ENCODE measurements at places on chromosomes 13 and 19.

GRCh38 chr19:2034729-2035589, 16.1 kb downstream of the MKNK2 start:
- H3K27me3 ChIP-seq: no peaks in the 10 kb centered on the region
- H3K36me3 ChIP-seq: peaks cover 23% of the 10 kb centered on the region
- H3K4me3 ChIP-seq: no peak overlapping the region
- H3K27ac ChIP-seq: no peak overlapping the region

DNA sequence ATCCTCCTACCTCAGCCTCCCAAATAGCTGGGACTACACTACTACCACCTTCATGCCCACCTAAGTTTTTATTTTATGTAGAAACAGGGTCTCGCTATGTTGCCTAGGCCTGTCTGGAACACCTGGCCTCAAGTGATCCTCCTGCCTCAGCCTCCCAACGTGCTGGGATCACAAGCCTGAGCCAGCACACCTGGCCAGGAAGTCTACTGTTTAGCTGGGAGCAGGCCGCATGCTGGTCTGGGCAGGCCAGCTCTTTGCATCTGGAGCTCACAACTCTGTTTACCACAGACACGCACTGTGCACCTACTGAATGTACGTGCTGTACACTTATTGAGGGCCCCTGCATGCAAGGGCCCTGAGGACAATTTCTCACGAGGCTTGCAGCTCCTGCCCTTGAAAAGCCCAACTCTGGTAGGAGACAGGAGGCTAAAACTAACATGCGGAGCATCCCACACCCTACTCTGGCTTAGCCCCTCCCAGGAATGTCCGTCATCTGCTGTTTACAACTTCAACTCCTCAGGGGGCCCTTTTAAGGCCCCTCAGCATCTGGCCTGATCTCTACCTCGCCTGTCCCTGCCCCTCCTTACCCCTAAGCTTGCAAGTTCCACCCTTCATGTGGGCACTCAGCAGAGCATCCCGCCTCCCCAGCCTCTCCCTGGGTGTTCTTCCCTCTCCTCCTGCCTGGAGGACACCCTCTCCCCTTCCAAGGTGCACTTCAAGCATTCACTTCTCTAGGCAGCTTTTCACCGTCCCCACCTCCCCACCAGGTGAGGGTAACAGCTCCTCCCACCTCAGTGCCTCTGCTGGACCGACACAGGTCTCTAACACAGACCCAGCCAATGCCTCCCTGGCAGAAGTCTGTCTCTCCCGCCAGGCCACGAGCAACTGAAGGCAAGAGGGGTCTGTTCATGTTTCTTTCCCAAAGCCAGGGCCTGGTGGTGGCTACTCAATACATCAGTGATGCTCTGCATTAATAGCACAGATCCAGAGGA, 114.2 kb upstream of the UQCRFS1 start:
- H3K36me3 ChIP-seq: no peaks in the 10 kb centered on the region
- H3K27ac ChIP-seq: no peak overlapping the region
- no peak overlapping the region for H3K4me3 ChIP-seq
- no peaks in the 10 kb centered on the region for H3K4me1 ChIP-seq

- DNase-seq: no peak
- H3K27me3 ChIP-seq: no peaks in the 10 kb centered on the region
- no peaks in the 10 kb centered on the region for H3K36me3 ChIP-seq
- H3K4me1 ChIP-seq: no peaks in the 10 kb centered on the region
Measured at GRCh38 chr13:50721672-50721992, 121.9 kb downstream of the DLEU7 start.

DNA sequence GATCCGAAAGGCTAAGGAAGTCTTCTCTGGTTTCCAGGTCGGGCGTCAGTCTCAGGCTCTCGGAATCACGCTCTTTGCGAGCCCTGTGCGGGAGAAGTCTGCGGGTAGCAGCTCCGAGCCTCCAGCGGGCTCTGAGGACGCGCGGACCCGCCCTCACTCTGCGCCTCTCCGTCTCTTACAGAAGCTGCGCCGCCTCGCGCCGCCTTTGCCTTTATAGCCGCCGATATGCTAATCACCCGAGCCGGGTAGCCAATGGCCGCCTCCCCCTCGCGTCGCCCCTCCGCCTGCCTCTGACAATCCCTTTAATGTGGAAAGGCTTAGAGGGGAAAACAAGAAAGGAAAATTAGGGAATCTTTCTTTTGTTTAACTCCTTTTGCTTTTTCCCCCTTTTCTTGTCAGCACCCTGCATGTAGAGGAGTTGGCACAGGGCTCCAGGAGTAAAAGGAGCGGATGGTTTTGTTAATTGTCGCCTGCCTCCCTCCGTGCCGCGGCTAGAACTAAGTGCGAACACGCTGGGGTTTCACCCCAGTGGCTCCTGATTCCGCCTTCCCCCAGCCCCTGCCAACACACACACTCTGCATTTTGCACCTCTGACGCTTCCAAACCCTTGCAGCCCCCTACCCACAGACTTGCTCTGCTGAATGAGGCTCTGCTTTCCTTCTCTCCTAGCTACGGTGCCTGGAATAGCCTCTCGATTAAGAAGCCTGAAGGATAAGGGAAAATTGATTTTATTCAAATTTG, at the start of gene PCDH8:
TSS of gene PCDH8 (minus strand) at position 186 of the 741 bp plus-strand sequence. CDS start 204 bp downstream, outside the sequence.
- H3K4me3 ChIP-seq: peak within 1 kb of the TSS; percentile 45
- H3K36me3 ChIP-seq: peaks cover 3% of the 10 kb centered on the region
- no peak within 1 kb of the TSS for H3K27ac ChIP-seq
- H3K27me3 ChIP-seq: peaks cover 47% of the 10 kb centered on the region
- DNase-seq: no peak

GRCh38 chr13:114025714-114026431, 52.0 kb upstream of the C13orf46 start:
- H3K27ac ChIP-seq: no peak overlapping the region
- no peak overlapping the region for H3K4me3 ChIP-seq
- no peak for DNase-seq
- H3K4me1 ChIP-seq: peaks cover 6% of the 10 kb centered on the region
- H3K36me3 ChIP-seq: peaks cover 32% of the 10 kb centered on the region

GRCh38 chr19:1854542-1855039, 6.3 kb upstream of the REXO1 start:
- peaks cover 21% of the 10 kb centered on the region for H3K4me1 ChIP-seq
- peak overlapping the region; percentile 37 for H3K27ac ChIP-seq
- no peaks in the 10 kb centered on the region for H3K27me3 ChIP-seq
- H3K36me3 ChIP-seq: no peaks in the 10 kb centered on the region
- no peak overlapping the region for H3K4me3 ChIP-seq

GRCh38 chr19:30084390-30084819, 142.4 kb downstream of the URI1 start:
- H3K4me1 ChIP-seq: no peaks in the 10 kb centered on the region
- no peak overlapping the region for H3K4me3 ChIP-seq
- no peaks in the 10 kb centered on the region for H3K36me3 ChIP-seq
- no peaks in the 10 kb centered on the region for H3K27me3 ChIP-seq

DNA sequence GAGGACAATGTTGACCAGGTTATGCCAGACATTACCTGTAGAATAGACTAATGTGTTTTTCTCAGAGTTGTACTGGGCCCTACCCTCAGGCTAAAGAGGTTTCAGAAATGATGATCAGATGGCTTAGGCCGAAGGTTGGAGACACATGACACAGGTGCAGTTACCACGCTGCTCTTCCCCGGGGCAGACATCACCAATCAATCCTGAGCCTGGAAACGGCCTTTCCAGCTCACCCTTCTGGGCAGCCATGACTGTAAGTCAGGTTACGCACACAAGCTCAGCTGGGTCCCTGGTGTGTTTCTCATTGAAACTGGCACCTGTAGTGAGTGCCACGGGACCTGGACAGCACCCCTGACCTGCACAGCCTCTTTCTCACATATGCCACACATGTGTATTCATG, 299.3 kb downstream of the UQCRFS1 start:
- no peak overlapping the region for H3K4me3 ChIP-seq
- no peaks in the 10 kb centered on the region for H3K4me1 ChIP-seq
- no peaks in the 10 kb centered on the region for H3K27me3 ChIP-seq
- no peak for DNase-seq
- no peaks in the 10 kb centered on the region for H3K36me3 ChIP-seq

- DNase-seq: no peak
- H3K27ac ChIP-seq: no peak overlapping the region
- H3K36me3 ChIP-seq: no peaks in the 10 kb centered on the region
- H3K4me3 ChIP-seq: no peak overlapping the region
- no peaks in the 10 kb centered on the region for H3K4me1 ChIP-seq
- H3K27me3 ChIP-seq: no peaks in the 10 kb centered on the region
Measured at GRCh38 chr13:51269039-51269438, 46.8 kb downstream of the FAM124A start.

DNA sequence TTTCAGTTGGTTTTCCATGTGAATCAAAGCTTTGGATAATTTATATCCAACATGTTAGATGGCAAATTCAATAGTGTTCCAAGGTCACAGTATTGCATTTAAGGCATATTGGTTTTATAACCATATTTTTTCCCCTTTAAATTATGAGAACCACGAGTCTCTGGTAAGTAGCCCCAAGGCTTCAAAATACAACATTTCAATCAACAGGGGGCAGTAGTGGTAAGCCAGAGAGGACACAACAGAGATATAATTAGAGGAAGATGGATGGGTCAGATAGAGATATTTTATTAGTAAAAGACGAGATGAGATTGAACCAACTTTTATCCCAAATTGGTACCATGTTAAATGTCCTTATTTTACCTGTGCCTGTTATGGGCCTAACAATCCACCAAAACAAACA, 53.1 kb downstream of the KL start:
- H3K4me3 ChIP-seq: no peak overlapping the region
- H3K27ac ChIP-seq: no peak overlapping the region
- no peak for DNase-seq

DNA sequence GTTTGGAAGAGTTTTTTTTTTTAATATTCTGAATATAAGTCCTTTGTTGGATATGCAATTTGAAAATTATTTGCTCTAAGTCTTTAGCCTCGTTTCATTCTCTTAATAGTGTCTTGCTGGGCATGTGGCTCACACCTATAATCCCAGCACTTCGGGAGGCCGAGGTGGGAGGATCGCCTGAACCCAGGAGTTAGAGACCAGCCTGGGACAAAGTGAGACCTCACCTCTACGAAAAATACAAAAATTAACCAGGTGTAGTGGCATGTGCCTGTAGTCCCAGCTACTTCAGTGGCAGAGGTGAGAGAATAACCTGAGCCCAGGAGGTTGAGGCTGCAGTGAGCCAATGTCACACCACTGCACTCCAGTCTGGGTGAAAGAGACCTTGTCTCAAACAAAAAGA, 87.3 kb upstream of the UBAC2 start:
- H3K27me3 ChIP-seq: no peaks in the 10 kb centered on the region
- H3K4me3 ChIP-seq: no peak overlapping the region
- DNase-seq: no peak
- no peaks in the 10 kb centered on the region for H3K36me3 ChIP-seq
- H3K27ac ChIP-seq: no peak overlapping the region

- H3K27me3 ChIP-seq: no peaks in the 10 kb centered on the region
- H3K36me3 ChIP-seq: no peaks in the 10 kb centered on the region
- H3K4me3 ChIP-seq: no peak overlapping the region
- peaks cover 1% of the 10 kb centered on the region for H3K4me1 ChIP-seq
- no peak overlapping the region for H3K27ac ChIP-seq
Measured at GRCh38 chr13:58429917-58430316, 798.4 kb downstream of the PCDH17 start.

GRCh38 chr13:95544293-95544692, 8.2 kb upstream of the CLDN10 start:
- no peak overlapping the region for H3K27ac ChIP-seq
- H3K4me3 ChIP-seq: no peak overlapping the region
- no peaks in the 10 kb centered on the region for H3K27me3 ChIP-seq
- no peak for DNase-seq
- H3K36me3 ChIP-seq: no peaks in the 10 kb centered on the region

GRCh38 chr19:20912973-20913372, 10.1 kb upstream of the ZNF85 start:
- no peaks in the 10 kb centered on the region for H3K27me3 ChIP-seq
- no peak overlapping the region for H3K27ac ChIP-seq
- DNase-seq: no peak
- H3K4me3 ChIP-seq: no peak overlapping the region
- H3K4me1 ChIP-seq: no peaks in the 10 kb centered on the region

- no peak overlapping the region for H3K27ac ChIP-seq
- DNase-seq: peak; percentile 47
- no peak overlapping the region for H3K4me3 ChIP-seq
- no peaks in the 10 kb centered on the region for H3K4me1 ChIP-seq
- no peaks in the 10 kb centered on the region for H3K36me3 ChIP-seq
- H3K27me3 ChIP-seq: no peaks in the 10 kb centered on the region
Measured at GRCh38 chr19:15702534-15702930, 25.3 kb upstream of the OR10H2 start.

GRCh38 chr13:95643936-95644598, 439 bp downstream of the DZIP1 start:
- H3K4me1 ChIP-seq: no peaks in the 10 kb centered on the region
- H3K4me3 ChIP-seq: peak overlapping the region; percentile 76
- peak; percentile 26 for DNase-seq

DNA sequence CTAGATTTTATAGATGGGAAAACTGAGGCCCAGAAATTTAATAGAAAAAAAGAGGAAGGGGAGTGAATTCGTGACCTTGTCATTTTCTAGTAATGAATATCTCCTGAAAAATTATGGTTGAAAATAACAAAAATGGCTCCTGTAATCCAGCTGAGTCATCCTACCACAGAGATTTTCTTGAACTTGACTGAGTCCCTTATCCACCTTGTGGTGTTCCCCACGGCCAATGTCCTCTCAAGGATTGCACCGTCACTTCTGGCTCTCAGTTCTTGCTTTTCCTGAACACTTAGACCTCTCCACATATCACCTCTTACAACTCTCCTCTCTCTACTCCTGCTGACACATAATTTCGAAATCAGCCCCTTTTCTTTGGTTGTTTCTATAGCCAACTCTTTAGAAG, 1.2 kb upstream of the KATNAL1 start:
- H3K4me1 ChIP-seq: peaks cover 3% of the 10 kb centered on the region
- no peaks in the 10 kb centered on the region for H3K36me3 ChIP-seq
- H3K27me3 ChIP-seq: no peaks in the 10 kb centered on the region

DNA sequence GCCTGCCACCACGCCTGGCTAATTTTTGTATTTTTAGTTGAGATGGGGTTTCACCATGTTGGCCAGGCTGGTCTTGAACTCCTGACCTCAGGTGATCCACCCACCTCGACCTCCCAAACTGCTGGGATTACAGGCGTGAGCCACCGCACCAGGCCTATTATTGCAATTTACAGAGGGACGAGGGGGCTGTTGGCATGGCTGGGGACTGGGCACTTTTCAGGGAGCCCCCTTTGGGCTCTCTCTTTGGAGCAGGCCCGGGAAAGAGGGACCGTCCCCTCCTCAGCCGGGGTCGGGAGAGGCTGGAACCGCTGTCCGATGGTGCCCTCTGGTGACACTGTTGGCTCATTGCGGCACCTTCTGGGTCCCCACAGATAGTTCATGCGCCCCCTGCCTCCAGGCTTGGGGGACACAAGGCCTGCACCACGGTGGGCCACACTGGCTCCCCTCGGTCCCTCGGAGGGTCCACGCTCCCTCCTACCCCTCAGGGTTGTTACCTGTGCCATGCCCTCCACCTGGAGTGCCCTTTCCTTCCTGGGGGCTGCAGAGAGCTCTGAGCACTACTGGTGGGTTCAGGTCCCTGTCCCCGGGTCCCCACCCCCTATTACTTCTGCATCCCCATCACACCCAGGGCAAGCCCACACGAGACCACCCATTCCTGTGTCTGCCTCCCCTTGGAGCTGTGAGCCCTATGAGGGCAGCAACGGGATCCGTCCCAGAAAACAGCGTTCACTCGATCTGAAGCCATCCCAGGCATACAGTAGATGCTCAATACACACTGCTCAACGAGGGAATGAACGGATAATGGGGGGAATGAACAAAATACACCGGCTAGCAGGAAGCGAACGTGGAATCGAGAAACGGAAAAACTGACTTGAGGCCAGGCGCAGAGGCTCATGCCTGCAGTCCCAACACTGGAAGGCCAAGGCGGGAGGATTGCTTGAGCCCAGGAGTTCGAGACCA, 12.5 kb downstream of the FEM1A start:
- DNase-seq: peak; percentile 68
- H3K4me1 ChIP-seq: no peaks in the 10 kb centered on the region
- H3K27ac ChIP-seq: no peak overlapping the region
- no peaks in the 10 kb centered on the region for H3K27me3 ChIP-seq
